Mesenteric fat pad (tissue), 1 donor: ENCODE measurements at places on chromosomes 11 and 22. TPM values are rescaled to one million over a fixed set of nuclear protein-coding genes. Genes with fewer than 3 reads are reported as not detected.

DNA sequence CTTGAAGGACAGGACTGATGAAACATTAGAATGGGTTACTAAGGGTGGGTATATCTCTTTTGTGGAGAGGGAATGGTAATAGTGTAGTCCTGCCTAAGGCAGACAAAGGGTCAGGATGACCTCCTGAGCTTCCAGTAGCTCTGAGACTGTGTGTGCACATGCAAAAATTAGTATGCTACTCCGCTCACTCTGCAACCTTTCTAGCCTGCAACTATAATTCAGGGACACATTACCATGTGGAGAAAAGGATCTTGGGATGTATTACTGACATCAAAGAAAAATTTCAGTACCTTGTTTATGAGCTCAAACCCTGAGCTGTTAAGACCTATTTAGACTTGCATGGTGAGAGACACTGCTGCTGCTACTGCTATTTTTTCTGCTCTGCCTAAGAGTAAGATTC is 25.4 kb downstream of the LARGE2 start:
- DNase-seq, result no peak

- DNase-seq, result no peak
Observed at GRCh38 chr22:42292732-42293520, 22.5 kb upstream of the TCF20 start.

DNA sequence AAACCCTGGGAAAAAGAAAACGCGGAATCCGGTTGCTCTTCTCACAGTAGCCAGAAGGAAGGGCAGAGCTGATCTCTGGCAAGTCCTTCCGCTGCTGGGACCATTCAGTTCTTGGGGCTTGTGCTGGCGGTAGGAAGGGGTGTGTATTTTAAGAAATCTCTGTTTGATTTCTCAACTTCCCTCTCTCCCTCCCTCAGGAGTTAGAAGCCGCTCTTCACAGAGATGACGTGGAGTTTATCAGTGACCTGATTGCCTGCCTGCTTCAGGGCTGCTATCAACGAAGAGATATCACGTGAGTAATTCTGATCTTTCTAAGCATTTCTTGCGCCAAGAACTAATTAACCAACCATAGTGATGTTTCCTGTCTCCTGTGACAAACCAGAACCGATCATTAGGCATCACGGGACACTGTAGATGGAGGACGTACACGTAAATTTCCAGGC is 85.9 kb upstream of the SLC25A18 start:
- DNase-seq, result no peak

Gene MUC6
- total RNA-seq, result not detected

DNA sequence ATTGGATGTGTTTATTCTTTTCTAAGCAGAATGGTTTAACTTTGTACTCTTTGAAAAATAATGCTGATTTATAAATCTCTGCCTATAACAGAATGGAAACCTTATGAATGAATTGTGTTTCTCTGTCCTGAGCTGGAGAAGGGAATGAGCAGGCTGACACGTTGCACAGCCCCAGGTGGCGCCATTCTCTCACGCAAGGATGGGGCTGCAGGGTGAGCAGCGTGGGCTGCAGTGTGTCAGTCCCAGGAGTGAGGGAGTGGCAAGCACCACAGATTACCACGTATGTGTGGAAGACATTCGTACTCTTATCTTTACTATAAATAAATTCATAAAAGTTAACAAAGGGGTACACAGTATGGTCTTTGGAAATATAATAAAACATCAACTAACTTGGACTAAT is 33.4 kb downstream of the FDX1 start:
- DNase-seq, result no peak

DNA sequence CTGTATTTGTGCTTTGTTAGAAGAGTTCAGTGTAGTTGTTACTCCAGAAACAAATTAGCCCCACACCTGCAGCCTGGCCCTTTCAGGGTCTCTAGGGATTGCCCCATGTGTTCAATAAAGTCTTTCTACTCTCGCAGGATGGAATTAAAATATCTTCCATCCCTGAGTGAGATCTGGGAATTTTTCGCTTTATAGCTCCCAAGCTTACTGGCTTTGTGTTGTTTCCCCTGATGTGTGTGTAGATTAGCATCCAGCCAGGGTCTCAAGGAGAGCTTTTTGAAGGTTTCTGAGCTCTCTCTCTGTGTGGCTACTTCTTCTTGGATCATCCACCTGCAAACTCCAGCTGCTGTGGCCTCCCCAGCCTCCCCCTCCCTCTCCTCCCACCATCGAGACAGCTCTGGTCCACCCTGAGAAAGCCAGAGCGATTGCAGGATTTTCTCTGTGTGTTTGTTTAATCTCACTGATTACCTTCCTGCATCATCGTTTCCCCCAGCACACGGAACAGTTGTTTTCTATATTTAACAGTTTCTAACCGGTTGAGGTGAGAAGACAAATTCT is 553.5 kb downstream of the TBC1D22A start:
- DNase-seq, result peak; percentile 2

Gene KCTD14
- 1.4 TPM for total RNA-seq

DNA sequence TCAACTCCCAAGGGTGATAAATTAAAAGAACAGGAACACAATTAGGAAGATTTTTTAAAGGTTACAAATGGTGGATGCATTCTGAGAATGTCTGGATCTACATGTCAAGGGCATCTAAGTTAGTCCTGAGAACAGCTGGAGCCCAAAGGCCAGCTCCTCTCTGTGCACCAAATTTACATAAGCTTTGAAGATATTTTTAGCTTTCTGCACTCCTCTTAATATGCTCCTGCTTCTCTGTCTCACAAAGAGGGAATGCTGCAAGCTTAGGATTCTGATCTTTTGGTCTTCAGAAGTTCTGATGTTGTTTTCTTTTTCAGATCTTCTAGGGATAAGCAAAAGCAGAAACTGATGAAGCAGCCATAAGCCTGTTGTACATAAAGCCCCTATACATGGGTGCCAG is 309.8 kb upstream of the NCAM1 start:
- DNase-seq, result no peak

GRCh38 chr22:23213581-23214334 is 33.4 kb downstream of the BCR start:
- DNase-seq, result no peak

Gene SMC1B
- total RNA-seq, result not detected

DNA sequence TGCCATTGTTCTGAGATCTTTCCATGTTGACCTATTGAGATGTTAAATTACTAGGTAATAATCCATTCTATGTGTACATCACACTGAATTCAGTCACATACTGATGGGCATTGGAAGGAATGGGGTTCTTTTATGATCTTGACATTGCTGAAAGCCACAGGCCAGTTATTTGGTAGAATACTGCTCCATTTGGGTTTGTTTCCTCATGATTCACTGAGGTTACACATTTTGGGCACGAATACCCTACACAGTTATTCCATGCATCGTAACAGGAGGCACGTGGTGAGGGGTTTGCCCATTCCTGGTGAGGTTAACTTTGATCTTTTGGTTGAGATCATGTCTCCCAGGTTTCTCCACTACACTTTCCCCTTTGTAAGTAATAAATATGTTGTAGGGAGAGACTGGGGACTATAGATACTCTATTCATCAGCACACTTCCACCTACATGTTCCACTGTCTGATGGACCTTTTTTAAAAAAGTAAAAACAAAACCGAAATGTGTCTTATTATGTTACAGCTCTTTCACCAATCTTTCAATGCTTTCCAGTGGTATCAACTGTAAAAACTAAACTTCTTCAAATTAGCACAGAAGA is 12.0 kb upstream of the FOLR1 start:
- no peak for DNase-seq

Gene SCN2B
- total RNA-seq, result not detected

Gene APLNR
- 13.7 TPM for total RNA-seq

Gene CRYBB3
- not detected for total RNA-seq

DNA sequence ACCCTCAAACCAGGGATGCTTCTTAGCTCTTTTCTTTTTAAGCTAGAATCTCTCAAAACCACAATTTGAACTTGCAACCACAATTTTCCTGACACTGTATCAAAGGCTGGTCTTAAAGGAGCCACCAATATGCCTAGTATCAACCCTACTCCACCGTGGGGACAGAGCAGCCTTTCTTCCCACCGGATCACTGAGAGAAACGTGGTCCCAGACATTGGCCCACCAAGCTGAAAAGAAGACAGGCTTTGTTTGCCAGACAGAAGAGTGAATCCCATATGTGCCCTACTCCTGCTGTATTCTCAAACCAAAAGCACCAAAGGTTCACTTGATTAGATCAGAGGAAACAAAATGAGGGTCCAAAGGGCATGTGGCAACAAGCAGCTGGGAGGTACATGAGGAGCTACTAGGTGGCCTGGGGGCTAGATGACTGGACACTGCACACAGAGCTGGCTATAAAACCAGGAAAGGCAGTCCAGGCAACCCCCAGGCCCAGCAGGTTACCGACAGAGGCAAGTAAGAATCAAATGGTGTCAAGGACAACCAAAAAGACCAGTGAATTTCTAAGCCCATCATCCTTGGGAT is 3.6 kb upstream of the VWCE start:
- no peak for DNase-seq

GRCh38 chr11:58905721-58906547 is 33.4 kb upstream of the GLYATL1 start:
- no peak for DNase-seq

GRCh38 chr22:23787600-23787896 is 782 bp downstream of the SMARCB1 start:
- DNase-seq, result no peak

Gene TYR
- total RNA-seq, result not detected

- peak; percentile 83 for DNase-seq
Observed at GRCh38 chr11:119483881-119484371, 61.0 kb upstream of the THY1 start.

DNA sequence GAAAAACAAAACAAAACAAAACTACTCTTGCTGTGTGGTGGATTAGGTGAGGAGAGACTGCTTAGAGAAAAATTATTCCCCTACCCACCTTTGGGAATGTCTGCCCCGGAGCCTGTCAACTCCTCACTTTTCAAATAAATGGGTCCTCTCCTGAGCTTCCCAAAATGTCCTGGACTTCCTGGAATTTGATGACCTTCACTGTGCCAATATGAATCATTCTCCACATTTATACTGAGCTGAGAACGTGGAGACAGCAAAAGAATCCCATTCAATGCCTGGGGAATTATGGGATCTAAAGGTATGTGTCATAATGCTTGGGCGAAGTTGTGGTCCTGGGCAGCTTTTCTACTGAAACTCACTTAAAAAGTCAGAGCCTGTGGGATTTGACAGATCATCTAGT is 136.8 kb downstream of the KIF18A start:
- no peak for DNase-seq

DNA sequence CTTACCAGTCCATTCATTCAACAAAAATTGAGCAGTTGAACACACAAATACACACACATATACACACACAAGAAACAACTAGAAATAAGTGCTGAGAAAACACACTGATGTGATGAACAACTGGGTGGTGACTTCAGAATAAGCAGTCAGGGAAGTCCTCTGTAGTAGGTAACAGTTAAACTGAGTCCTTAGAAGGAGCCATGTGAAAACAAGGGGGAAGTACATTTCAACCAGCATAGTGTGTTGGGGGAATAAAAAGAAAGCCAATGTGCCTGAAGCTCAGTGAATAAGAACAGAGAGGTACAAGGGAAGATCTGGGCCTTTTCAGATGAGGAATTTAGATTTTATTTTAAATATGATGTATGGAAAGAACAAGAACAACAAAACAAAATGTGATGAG is 6.8 kb upstream of the TMEM123 start:
- DNase-seq, result no peak

DNA sequence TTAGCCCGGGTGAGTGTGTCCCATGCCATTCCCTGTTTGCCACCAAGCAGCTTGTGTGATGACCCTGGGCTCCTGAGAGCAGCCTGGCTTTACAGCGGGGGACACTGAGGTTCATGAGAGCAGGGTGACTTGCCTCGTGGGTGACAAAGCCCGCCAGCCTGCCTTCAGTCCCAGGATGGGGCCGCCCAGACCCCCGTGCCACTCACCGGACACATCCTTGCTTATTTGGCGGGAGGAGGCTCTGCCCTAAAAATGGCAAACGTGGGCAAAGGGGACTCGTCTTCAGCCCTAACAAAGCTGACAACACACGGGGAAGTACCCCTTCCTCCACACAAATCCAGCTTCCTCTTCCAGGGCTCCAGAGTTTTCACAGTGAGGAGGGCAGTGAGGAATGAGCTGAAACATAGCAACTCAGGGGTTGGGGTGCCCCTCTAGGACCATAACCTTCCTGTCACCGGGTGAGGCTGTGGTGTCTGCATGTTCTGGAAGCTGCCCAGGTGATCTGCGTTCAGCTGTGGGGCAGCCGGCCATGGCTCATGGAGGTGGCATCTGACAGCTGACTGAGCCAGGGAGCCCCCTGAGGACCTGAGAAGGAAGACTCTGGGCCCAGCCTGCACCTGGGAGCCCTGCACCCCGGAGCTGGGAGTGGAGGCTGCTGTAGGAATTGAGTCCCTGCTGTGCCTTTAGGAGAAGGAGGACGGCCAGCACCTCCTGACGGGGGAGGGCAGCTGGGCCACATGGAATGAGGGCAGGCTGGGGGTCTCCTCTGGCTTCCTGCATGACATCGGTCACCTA is 16.7 kb downstream of the RIBC2 start:
- DNase-seq, result peak; percentile 80

DNA sequence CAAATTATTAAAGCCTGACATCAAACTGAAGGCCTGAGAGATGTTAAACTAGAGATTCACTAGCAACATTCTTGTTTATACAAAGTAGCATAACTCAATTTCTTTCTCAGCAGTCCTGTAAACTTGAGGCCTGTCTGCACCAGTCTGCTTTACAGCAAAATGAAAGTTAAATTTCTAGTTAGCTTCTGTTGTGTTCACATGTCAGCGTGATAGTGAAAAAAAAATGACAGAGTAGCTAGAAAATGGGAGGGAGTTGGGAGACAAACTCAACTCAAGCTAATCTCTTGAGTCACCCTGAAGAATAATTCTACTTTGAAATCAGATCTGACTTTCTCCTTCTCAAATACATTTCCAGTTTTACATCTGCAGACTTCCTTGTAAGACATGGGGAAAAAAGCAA is 6.5 kb downstream of the RBFOX2 start:
- DNase-seq, result no peak

Gene GCAT
- total RNA-seq, result 4.3 TPM

DNA sequence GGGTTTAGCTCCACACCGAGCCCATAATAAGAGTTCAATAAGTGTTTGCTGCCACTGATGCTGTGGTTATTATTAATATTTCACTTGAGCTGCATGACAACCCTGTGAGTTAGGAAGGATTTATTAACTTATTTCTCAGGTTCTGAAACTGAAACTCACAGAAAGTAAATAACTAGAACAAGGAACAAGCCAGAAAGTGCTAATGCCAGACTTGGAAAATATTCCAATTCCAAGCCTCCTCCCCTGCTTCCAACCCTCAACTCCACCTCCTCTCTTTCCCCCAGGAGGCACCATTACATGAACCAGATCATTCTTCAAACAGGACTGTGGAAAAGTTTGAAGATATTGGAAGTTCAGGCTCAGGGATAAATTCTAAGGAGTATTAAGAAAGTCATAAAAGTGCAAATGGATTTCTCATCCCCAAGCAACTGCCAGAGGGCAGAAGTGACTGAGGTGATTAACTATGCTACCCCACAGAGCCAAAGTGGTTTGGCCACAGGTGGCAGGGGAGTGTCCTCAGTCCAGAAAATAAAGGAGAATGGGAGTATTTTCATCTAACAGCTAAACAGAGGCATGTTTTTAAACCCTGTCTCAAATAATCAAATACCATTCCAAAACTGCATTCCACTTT is 3.2 kb upstream of the FJX1 start:
- DNase-seq, result no peak

GRCh38 chr11:2123628-2123960 is 15.6 kb downstream of the IGF2 start:
- no peak for DNase-seq
